ENCODE measurements at places on chromosomes 12 and 14.

DNA sequence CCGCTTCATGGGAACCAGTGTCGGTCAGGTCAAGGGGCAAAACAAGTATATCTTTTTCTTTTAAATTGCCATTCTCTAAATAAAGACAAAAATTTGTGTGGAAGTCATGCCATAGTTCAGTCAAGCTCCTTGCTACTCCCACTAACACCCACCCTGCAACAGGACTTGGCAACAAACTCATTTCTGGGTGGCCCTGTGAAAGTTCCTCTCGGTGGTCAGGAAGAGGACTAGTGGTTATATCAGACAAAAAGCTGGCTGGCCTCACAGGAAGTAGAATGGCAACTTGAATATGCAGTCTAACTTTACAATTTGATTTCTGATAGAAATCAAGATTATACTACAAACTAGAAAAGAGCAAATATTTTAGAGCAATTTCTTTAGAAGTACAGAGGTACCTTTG is 11.2 kb downstream of the DHRS7 start:
- no peak for DNase-seq

- no peak for DNase-seq
Measured at GRCh38 chr14:78605025-78605762, 435.0 kb downstream of the NRXN3 start.

DNA sequence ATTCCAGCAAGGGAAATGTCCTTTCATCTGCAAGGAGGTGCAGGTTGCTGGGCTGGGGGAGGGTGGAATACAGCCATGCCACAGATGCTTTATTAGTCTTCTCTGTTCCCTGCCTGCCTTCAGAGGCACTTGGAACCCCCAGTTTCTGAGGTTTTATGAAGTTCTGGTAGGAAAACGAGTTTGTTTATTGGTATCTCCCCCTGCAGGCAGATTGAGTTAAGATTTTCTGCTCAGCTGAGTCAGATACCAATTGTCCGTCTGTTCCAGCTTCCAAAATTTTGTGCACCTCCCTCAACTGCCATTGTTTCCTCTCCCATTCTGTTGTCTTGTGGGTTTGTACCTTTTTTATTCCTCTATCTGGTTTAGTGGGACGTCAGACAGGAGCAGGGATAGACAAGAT is 155.6 kb downstream of the ETV6 start:
- DNase-seq, result no peak

GRCh38 chr14:99119554-99120525 is 152.2 kb downstream of the BCL11B start:
- no peak for DNase-seq

GRCh38 chr12:18217966-18218365 is 43.4 kb upstream of the PIK3C2G start:
- no peak for DNase-seq

GRCh38 chr12:132561427-132562156 is 48.8 kb downstream of the LRCOL1 start:
- no peak for DNase-seq

GRCh38 chr12:95179011-95179410 is 38.3 kb downstream of the FGD6 start:
- no peak for DNase-seq

DNA sequence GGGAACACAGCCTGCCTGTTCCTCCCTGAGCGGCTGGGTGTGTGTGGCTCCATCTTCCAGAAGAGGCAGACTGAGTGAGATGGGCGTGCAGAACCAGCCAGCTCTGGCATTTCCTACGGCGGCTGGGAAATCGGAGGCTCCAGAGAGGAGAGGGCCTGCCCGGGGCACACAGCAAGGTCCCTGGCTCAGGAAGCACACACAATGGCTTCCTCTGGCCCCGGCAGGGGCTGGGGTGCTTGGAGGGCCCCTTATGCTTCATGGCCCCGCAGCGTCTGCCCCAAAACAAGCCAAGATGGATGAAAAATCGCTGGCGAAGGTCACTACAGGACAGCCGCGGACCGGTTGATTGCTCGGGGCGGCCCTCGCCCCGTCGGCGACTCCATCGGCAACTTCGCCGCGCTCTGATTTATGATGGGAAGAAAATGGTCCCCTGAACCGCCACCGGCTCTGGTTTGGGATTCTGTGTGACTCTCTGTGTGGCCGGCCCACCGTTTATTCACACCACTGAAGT is 191.5 kb upstream of the C14orf180 start:
- DNase-seq, result no peak

GRCh38 chr12:19683178-19683927 is 244.1 kb downstream of the AEBP2 start:
- no peak for DNase-seq

- DNase-seq, result no peak
Measured at GRCh38 chr14:55341781-55342180, 69.8 kb downstream of the ATG14 start.

DNA sequence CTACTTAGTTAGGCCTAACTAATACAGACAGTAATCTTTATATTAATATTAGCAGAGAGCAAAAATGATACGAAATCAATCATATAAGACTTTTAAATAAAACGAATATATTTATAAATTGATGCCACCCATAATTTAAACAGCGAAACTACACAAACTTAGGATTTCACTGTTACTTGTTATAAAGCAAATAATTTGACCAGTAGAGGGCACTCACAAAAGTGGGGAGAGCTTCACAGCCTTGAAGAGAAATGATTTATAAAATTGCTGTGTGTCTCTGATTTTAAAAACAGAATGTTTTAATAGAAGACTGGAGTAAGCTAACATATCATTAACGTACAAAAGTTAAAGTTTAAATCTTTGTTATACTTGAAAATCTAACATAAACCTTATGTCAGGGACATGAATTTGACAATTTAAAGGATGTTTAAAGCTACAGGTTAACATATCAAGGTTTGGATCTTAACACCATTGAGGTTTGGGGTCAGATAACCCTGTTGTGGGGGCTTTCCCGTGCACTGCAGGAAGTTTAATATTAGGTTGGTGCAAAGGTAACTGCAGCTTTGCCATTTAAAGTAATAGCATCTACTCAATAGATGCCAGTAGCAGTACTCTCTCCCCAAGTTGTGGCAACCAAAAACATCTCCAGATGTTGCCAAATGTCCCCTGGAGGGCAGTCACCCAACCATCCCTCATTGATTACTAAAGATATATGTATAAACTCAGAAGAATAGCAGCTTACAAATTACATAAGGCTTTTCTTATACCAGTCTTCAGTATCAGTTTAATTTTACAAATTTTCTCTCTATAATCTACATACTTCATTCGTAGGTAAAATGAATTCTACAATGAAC is 9.3 kb downstream of the KRAS start:
- no peak for DNase-seq

- DNase-seq, result no peak
Measured at GRCh38 chr14:96989306-96989705, 192.1 kb downstream of the VRK1 start.

GRCh38 chr14:105865266-105865903 is 339.0 kb downstream of the TMEM121 start:
- DNase-seq, result peak; percentile 4

GRCh38 chr14:81311141-81311540 is 89.0 kb downstream of the STON2 start:
- no peak for DNase-seq

DNA sequence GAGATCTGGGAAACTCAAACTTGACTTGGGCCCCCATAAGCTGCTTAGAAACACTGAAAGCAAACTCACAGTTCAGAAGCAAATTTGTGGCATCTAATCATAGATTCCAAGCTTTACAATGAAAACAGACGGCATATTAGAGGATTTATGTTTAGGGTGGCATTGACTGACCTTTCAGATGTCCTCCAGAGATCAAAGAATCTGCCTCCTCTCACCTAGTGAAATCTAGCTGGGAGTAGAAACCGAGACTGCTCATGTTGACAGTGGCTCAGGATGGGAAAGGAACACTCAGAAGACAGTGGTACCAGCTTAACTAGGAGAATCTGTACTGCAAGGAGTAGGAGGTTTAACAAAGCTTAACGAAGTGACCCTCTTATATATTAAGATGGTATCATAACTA is 345.0 kb downstream of the GXYLT1 start:
- DNase-seq, result no peak

DNA sequence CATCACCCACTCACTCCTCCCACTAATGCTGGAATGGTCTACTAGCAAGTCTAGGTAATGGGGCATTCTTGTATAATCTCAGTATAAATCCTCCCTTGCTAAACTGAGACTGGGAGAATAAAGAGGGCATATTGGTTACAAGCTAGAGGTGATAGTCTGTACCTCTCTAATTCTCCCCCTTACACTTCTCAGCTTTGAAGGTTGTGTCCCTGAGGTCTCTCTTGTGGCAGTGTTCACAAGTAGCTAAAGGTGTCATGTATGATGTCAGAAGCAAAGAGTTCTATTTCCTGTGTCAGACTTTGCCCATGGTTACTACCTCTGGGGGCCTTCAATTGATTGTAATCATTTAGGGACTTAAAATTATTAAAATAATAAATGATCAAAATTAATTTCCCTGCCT is 26.6 kb upstream of the CCDC196 start:
- DNase-seq, result no peak

- DNase-seq, result peak; percentile 9
Measured at GRCh38 chr12:31906557-31907301, 52.5 kb upstream of the RESF1 start.

DNA sequence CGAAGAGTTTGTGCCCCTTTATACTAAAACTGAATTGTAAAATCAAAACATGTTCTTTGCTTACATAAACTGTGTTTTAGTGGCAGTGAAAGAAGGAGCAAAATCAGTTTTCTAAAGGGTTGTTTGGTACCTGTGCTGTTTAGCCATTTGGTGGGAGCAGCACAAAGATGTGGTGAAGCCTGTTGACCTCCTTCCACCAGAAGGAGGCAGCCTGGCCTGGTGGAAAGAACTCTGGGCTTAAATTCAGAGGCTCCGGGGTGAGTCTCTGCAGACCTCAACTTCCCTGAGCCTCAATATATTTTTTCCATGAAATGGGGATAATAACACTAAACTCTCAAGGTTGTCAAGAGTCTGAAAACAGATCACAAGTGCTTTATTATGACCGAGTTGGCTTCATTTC is 502.5 kb downstream of the VRK1 start:
- no peak for DNase-seq

GRCh38 chr12:115541891-115542421 is 735.5 kb downstream of the MED13L start:
- DNase-seq, result no peak

DNA sequence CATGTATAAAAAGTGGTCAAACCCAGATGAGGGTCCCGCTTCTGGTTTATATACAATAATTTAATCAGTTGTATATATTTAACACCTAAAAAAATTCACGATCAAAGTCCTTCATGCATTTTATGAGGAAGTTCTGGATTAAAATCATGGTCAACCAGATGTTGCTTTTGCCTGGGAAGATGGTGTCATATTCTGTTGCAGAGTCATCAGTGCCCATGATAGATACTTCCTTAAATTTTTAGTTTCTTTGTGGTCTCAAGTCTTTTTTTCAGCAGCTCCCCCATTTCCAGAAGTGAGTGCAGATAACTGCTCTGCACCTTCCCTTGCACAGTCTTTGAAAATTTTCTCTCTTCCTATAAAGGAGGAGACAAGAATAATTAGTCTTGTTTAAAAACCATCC is 16.1 kb downstream of the ERP29 start:
- DNase-seq, result no peak

DNA sequence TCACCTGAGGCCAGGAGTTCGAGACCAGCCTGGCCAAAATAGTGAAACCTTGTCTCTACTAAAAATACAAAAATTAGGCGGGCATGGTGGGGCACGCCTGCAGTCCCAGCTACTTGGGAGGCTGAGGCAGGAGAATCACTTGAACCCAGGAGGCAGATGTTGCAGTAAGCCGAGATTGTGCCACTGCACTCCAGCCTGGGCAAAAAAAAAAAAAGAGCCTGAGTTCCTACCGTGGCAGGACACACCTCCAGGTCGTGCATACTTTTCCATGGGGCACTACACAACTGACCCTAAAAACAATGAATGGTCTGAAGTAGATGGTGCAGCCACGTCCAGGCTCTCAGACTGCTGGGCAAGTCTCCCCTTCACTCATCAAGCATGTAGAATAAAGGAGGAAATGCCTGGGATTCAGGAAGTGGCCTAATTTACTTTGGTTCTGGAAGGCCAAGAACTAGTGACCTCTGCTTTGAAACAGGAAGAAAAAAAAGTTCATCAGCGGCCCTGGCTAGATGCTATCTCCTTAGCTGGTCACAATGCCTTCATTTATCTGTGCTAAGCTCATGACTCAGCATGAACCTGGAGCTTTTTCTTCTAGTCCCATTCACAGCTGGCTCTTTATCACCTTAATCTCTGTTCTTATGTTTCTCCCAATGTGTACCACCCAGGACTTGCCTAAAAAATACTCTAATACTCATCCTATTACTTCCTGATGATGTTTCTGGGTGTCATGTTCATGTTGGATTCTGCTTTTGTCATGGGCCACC is 55.8 kb upstream of the OR6J1 start:
- no peak for DNase-seq

DNA sequence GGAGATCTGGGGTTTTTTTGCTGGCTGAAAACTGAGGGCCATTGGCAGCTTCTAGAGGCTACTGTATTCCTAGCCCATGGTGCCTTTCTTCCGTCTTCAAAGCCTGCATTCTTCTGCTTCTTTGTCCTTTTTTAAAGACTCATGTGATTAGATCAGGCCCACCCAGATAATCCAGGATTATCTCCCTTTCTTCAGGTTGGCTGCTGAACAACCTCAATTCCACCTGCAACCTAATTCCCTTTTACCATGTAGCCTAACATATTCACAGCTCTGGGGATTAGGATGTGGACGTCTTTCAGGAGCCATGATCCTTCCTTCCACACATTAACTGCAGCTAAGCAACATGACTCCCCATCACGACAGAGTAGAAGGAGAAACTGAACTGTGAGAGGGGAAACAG is 985.5 kb downstream of the DIO2 start:
- DNase-seq, result no peak

DNA sequence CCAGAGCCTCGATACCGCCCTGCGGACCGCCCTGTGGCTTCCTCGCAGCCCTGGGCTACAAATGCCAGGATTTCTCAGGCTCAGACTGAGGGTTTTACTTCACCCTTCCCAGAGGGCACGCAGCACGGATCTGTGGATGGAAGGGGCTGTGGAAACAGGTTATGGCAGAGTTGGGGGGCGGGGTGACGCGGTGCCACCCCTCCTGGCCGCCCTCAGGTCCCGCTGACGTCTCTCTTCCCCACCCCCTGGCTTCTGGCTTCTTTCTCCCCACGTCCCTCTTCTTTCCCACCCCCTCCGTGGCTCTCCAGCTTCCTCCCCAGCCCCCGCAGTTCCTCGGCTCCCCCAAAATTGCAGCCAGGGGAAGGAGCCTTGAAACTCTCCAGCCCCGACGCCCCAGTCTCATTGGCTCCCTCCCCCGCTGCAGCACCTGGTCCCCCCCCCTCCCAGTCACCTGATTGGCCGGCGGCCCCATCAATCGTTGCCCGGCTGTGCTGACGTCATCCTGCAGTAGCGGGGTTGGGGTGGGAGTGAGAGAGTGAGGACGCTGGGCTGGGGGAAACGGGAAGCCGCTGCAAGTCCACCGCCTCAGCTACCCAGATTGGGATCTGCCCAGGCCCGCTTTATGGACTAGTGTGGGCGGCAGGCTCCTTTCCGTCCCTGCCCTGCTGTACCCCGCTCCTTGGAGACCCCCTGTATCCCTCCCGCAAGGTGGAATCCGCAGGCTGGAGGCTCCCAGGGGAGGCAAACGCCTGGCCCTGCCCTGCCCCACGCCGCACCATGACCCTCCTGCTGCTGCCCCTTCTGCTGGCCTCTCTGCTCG is at the start of gene CLSTN3:
Gene CLSTN3, plus strand, starts transcription at position 500 of the 820 bp plus-strand sequence. Its CDS starts 278 bp downstream, at position 778.
- DNase-seq, result peak; percentile 75
